Caki2 (cell line): ENCODE measurements at places on chromosomes 13 and 19. TPM values are rescaled to one million over a fixed set of nuclear protein-coding genes. Genes with fewer than 3 reads are reported as not detected.

NANOS3 gene
- not detected in 2 replicates for total RNA-seq

ATG4D gene
- total RNA-seq: 17.8 and 38.4 TPM in 2 replicates

FBXO27 gene
- total RNA-seq: 28.1 and 50.7 TPM in 2 replicates

CEACAM16 gene
- not detected in 2 replicates for total RNA-seq

S1PR5 gene
- total RNA-seq: 4.6 and 11.6 TPM in 2 replicates

SPRED3 gene
- total RNA-seq: 1.7 TPM in 1 of 2 replicates, not detected in the other

RDH8 gene
- not detected in 2 replicates for total RNA-seq

FGF21 gene
- not detected in 2 replicates for total RNA-seq

CD70 gene
- 274 and 291 TPM in 2 replicates for total RNA-seq

ANGPTL8 gene
- not detected in 2 replicates for total RNA-seq

HCST gene
- total RNA-seq: 0.88 TPM in 1 of 2 replicates, not detected in the other

GNG7 gene
- 0.38 and 0.47 TPM in 2 replicates for total RNA-seq

KANK3 gene
- total RNA-seq: 5.3 and 5.6 TPM in 2 replicates

MATK gene
- total RNA-seq: not detected in 2 replicates

SEMA6B gene
- total RNA-seq: 27.5 and 35.7 TPM in 2 replicates

PRRG2 gene
- 9.5 TPM in 1 of 2 replicates, not detected in the other for total RNA-seq

NOVA2 gene
- total RNA-seq: not detected in 2 replicates

NLRP4 gene
- not detected in 2 replicates for total RNA-seq

CEACAM21 gene
- total RNA-seq: not detected in 2 replicates

FGF22 gene
- total RNA-seq: not detected in 2 replicates

PCDH20 gene
- total RNA-seq: 2.4 and 4.4 TPM in 2 replicates

MIR17HG gene
- 0.67 and 2.2 TPM in 2 replicates for total RNA-seq

CNMD gene
- total RNA-seq: not detected in 2 replicates

RNF17 gene
- total RNA-seq: not detected in 2 replicates

CGB3 gene
- not detected in 2 replicates for total RNA-seq

B3GNT3 gene
- 9.8 and 15.8 TPM in 2 replicates for total RNA-seq

PSG11 gene
- total RNA-seq: not detected in 2 replicates

IZUMO2 gene
- not detected in 2 replicates for total RNA-seq

CDX2 gene
- not detected in 2 replicates for total RNA-seq

TNNT1 gene
- 325 and 411 TPM in 2 replicates for total RNA-seq

ACER1 gene
- not detected in 2 replicates for total RNA-seq

ZNF570 gene
- 2.9 and 4.5 TPM in 2 replicates for total RNA-seq

SIGLEC12 gene
- not detected in 2 replicates for total RNA-seq

ZNF419 gene
- total RNA-seq: 11.7 and 22.1 TPM in 2 replicates

SBSN gene
- total RNA-seq: not detected in 2 replicates

SULT2A1 gene
- total RNA-seq: not detected in 2 replicates

GRIN2D gene
- 0.34 TPM in 1 of 2 replicates, not detected in the other for total RNA-seq

ADAMTS10 gene
- 1.2 and 4.8 TPM in 2 replicates for total RNA-seq

ZNF575 gene
- total RNA-seq: not detected in 2 replicates

GFY gene
- not detected in 2 replicates for total RNA-seq

GAPDHS gene
- total RNA-seq: not detected in 2 replicates

KRTDAP gene
- not detected in 2 replicates for total RNA-seq

THSD1 gene
- 45.2 and 47.5 TPM in 2 replicates for total RNA-seq

C13orf42 gene
- not detected in 2 replicates for total RNA-seq

GPR180 gene
- 6.9 and 7.4 TPM in 2 replicates for total RNA-seq

ZNF418 gene
- total RNA-seq: not detected in 2 replicates

HIPK4 gene
- total RNA-seq: not detected in 2 replicates

KLK11 gene
- total RNA-seq: not detected in 2 replicates
